Activated CD4-positive, alpha-beta T cell treated with anti-CD3 and anti-CD28 coated beads, Interleukin-2, amount 10 ng/mL, durations not matched to agents 7 days and 5 days (primary cell): ENCODE measurements at places on chromosomes 5 and 9. TPM values are rescaled to one million over a fixed set of nuclear protein-coding genes. Genes with fewer than 3 reads are reported as not detected.

- no peak for DNase-seq
These were observed 19.1 kb downstream of the LPCAT1 start for GRCh38 chr5:1504617-1505016.

DNA sequence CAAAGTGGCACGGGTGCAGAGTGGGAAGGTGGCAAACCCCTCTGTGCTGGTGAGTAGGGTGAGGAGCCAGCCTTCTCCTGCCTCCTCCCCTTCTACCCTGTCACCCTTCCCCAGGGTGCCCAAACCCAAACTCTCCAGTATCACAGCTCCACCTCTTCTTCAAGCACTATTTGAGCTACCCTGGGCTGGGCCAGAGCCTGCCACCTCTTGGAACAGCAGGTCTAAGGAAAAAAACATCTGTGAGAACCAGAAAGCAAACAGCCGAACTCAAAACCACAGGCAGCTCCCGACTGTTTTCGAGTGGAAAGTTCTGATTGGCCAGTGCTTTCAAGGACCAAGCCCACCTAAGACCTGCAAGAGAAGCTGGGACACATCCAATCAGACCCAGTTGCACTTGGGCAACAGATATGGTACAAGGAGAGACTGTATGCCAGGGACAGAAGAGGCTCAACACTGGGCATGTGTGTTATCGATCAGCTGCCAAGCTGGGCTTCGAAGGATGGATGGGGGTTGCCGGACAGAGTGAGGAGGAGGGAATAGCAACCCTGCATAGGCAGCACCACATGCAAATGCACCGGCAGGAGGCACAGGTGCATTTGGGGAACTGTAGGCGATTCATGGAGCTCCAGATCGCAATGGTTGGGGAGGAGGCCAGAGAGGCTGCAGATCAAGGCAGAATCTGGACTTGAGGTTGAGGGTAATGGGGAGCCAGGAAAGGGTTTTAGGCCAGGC, 19.7 kb downstream of the ACSL6 start:
- no peak for DNase-seq

- DNase-seq, result peak; percentile 73
These were observed 3.0 kb upstream of the HRCT1 start for GRCh38 chr9:35903049-35903448.

DNA sequence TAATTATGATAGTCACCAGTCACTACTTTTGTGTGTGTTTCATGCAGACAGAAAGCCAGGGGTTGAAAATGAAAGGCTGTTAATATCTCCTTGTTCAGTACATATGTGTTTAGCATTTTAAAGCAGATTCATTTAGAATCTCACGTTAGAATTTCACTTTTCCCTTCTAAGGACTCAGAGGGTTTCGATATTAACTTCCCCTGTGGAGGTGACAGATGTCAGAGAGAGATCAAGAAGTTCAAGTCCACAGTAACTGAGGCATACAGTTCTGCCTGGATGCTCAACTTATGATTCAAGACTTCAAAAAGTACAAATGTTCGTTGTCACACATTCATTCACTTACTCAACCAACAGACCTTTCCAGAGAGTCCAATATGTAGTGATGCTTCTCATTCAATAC, 251.1 kb downstream of the EBF1 start:
- no peak for DNase-seq

GRCh38 chr5:164053123-164053522, 547.7 kb downstream of the MAT2B start:
- no peak for DNase-seq

GRCh38 chr9:134319306-134320125, 6.7 kb upstream of the RXRA start:
- DNase-seq, result no peak

DNA sequence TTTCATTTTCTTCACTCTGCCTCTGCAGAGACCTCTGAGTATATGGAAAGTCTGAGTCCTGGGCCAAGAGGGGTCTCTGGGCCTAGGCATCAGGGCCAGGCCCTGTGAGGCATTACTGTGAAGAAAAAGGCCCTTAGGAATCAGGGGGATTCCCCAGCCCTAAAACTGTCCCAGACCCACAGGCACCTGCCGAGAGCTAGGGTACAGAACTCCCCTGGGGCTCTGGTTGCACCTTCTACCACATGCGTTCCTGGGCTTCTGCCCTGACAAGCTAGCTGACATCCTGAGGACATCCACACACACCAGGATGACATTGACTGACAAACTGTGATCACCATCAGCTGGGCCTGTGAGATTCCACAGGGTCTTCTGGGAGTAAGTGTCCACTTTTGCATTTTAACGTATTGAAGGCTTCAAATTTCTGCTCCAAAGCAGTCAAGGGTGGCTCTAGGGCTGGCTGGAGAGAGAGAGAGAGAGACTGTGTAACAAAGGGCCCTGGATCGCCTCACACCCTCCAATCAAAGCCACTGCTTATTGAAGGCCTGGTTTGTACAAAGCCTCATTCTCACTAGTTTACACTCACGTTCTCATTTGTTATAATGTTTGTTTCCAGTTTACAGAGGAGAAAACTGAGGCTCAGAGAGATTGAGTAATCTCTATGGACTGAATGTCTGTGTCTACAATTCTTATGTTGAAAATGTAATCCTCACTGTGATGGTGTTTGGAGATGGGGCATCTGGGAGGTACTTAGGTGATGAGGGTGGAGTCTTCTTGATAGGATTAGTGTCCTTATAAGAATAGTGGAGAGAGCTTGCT, 45.1 kb downstream of the TGFBI start:
- DNase-seq, result no peak

Gene DRD1
- not detected for total RNA-seq

Gene GALNT12
- total RNA-seq, result 10.1 TPM

Gene DND1
- 2.2 TPM for total RNA-seq

Gene NOXA1
- 0.46 TPM for total RNA-seq

Gene CCDC152
- 4.8 TPM for total RNA-seq

Gene CYSRT1
- total RNA-seq, result 0.35 TPM
